ENCODE measurements at places on chromosomes 3 and 15.

- no peak for DNase-seq
Observed at GRCh38 chr3:12869035-12869621, 27.8 kb upstream of the RPL32 start.

GRCh38 chr3:195895078-195895860 lies 13.1 kb downstream of the TNK2 start:
- peak; percentile 45 for DNase-seq

DNA sequence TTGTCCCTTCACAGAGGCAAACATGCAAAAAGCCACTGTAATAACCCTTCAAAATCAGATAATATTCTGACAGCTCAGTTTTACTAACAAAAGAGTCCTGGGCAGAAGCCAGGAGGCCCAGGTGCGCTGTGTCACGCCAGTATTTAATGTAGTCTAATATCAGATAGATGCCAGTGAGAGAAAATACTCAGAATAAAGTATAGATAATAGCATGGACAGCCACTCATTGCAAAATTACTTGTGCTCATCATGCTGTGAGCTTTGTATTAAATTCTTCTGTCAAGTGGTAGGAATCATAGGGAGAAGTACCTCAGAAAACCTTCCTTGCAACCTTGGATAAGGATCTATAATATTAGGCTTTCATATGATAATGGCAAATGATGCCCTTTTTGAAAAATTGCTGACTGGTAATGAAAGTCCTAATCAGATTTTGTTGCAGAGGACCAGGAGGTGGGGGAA lies 1154.3 kb downstream of the ROBO1 start:
- no peak for DNase-seq

GRCh38 chr15:75212200-75212858 lies 10.6 kb downstream of the C15orf39 start:
- no peak for DNase-seq

DNA sequence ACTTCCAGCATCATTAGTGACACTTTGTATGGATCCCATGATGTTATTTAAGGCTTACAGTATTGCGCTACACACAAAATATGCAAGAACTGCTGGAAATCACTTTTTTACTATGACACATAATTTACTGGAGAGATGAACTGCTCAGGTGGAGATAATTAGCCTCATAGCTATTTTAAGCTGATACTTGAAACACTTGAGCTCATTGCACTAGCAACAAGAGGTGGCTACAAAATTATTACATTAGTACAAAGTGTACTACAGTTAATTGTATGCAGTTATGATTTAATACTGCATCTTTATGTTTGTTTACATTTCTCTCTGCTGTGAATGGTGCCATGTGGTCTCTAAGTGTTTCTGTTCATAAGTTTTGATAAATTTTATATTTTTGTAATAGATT lies 6.5 kb upstream of the LZTFL1 start:
- DNase-seq, result no peak

DNA sequence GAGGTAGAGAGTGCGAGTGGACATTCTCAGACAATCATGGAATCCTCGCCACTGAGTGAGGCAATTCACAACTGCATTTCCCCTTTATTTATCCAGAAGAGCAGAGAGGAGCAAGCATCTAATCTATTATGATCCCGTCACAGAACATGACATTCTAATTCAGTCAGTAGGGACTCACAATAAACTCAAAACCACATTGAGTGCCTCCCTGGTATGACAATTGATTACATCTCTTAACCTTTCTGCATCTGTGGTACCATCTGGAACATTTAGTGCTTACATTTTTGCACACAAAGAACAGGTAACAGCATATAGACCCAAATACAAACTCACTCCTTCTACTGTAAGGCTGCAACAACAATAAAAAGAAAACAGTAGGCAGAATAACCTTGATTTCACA lies 517.2 kb downstream of the GBE1 start:
- DNase-seq, result no peak

DNA sequence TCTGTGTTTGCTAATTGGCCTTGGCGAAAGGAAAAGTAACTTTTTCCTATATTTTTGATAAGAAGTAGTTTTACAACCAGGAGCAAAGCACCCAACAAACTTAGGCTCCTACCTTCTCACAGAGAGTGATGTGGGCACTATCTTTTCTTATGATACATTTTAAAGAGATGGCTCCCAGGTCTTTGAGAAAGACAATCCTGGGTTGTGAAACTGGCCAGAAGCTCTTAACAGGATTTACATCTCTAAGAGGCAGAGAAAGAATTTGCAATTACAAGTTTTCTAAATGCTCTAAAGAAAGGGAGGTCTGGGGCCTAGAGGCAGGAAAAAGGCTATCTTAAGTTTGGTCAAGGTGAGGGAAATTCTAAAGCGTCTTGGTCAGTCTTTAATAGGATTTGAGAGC lies 609.7 kb downstream of the VGLL3 start:
- DNase-seq, result no peak

GRCh38 chr3:30437171-30437601 lies 169.2 kb upstream of the TGFBR2 start:
- no peak for DNase-seq

DNA sequence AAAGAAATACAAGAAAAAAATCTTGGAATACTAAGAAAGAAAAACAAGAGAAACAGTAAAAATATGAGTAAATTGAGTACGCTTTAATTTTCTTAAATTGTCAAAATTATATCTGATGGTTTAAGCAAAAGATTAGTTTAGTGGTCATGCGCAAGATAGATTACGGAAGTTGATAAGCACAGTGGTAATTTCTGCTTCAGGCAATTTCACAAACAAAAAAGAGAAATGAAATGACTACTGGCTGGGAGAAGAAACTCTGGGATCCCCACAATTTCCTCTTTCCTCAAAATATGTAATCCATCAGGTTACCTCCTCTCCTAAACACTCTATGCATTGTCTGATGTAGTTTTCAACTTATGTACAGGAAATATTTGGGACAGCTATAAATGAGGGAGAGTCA lies 9.0 kb downstream of the MYD88 start:
- no peak for DNase-seq

DNA sequence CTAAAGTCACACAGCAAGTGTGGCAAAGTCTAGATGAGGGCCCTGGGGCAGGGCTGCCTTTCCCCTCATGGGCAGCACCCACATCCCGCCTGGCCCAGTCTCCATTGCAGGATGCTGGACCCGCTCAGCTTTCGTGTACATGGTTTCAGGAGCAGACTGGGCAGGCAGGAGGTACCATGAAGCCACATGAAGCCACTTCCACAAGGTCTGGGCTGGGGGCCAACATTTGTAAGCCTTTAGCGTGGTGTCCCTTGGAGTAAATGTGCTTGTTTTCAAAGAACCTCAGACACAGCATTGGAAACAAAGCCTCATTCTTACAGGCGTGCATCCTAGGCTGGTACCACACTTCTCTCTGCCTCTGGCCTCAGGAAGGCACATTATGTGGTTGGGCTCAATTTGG lies 34.5 kb downstream of the UMPS start:
- no peak for DNase-seq

GRCh38 chr15:68045289-68046265 lies 8.5 kb upstream of the PIAS1 start:
- no peak for DNase-seq

- no peak for DNase-seq
Observed at GRCh38 chr3:4241595-4242170, 61.5 kb upstream of the SETMAR start.

DNA sequence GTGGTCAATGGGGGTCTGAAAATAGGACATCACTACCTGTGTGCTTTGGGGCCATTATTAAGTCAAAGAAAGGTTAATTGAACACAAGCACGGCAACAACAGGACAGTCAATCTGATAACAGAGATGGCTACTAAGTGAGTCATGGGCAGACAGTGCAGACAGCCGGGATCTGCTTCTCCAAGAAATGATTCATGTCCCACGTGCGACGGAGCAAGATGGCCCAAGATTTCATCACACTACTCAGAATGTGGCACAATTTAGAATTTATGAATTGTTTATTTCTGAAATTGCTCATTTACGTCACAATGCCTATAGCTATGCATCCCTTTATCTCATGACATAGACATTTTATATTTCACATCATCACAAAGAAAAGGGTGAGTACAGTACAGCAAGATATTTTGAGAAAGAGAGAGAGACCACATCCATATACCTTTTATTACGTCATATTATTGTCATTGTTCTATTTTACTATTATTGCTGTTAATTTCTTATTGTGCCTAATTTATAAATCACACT lies 770.6 kb upstream of the NR2F2 start:
- DNase-seq, result no peak

DNA sequence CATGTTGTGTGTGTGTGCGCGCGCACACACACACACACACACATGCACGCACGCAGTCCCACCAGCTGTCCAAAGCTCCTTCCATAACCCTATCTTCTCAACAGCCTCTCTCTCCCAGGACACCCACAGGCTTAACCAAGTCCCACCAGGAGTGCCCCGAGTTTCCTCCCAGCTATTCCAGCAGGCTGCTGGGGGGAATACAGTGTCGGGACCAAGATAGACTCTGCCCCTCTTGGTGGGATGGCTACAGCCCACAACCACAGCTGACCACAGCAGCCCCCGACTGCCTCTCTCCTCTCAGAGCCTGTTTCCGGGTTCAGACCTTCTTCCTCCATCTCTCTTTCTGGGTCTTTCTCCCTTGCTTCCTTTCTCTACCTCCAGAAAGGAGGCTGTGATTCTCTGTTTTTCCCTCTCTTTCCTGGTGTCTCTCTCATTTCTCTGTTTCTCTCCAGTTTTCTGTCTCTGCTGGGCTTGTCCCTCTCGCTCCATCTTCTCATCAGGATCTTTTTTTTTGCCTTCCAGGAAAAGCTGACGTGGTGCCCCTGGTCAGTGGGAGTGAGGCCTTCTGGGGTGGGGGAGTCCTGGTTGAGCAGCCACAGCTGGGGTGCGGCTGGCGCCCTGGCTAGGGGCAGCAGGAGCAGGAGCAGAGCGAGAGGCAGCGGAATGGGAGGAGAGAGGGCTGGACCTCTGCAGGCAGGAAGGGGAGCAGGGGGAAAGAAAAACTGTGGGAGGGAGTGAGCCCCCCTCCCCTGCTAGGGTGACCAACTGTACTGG lies 3.3 kb upstream of the ISLR start:
- no peak for DNase-seq

DNA sequence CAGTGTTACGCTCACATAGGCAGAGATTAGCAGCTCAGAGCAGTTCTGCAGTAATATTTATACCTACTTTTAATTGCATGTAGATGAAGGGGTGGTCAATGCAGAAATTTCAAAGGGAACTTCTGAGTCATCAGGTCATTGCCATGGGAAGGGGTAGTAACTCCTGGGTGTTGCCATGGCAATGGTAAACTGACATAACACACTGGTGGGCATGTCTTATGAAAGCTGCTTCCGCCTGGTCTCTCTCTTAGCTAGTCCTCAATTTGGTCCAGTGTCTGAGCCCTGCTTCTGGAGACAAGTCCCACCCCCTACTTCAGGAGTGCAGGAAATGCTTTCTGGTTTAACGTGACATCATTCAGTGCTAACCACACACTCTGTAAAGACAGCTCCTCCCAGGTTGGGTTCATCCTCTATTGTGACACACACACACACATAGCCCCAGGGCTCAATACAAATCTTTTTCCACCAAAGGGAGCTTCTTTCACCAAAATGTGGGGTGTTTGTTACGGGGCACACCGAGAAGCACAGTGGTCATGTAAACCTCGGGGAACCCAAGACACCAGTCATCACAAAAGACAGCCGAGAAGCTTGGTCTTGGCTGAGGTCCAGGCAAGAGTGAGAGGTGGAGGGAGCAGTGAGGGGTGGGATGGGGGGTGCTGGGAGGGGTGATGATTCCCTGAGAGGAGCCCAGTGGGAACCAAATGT lies 74.5 kb downstream of the TLE3 start:
- peak; percentile 16 for DNase-seq

- no peak for DNase-seq
Observed at GRCh38 chr15:50095938-50096821, 22.9 kb downstream of the ATP8B4 start.

DNA sequence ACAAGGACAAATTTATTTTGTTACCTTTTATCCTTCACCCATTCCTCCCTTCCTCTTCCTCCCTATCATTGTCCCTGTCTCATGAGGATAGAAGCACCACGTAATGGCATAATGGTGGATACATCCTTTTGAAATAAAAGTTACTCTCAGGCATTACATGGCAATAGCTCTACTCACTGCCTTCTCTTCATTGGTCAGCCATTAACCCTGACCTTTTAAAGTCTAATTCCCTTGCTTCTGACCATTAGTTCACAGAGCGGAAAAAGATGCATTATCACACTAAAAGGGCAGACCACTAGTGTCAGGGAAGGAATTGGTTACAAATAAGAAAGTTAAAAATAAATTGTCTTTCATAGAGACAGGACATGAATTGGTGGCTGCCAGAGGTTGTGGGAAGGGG lies 54.6 kb upstream of the EIF1B start:
- DNase-seq, result no peak

- DNase-seq, result no peak
Observed at GRCh38 chr15:48041454-48041853, 79.3 kb upstream of the SLC24A5 start.

DNA sequence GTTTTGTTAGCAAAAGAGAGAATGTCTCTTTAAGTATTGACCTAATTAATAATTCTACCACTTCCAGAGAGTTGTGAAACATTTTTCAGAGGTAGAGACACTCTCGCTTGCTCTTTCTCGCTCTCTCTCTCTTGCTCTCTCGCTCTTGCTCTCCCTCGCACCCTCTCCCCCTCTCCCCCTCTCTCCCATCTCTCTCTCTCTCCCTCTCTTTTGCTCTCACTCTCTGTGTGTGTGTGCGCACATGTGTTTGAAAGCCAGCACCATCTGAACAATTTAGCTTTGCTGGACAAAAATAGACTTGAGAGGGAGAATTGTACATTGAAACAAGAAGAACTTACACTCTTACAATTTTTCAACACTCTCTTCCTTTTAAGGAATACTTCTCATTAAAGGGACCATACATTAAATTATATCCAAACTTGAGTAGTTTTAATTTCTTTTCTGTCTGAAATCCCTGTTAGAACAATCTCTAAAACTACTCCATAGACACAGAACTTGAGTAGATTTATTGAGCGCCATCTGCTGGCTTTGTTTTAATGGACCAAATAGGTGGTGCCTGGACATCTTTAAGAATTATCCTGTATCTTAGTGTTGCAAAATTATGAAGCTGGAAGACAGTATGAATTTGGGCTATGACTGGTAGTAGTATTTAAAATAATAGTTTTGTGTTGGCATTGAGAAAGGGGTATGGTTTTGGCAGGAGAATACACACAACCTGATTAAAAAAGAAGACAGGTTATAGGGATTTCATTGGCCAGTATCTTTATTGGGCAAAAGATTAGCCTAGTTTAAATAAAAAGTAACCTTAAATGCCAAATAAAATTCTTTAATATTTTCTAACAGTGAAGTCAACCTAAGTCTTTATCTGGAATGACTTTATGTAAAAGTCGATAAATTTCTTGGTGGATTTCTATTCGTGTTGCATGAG lies 124.6 kb downstream of the AKAP13 start:
- peak; percentile 24 for DNase-seq

GRCh38 chr3:41405466-41405865 lies 206.2 kb downstream of the CTNNB1 start:
- no peak for DNase-seq
